Left cardiac atrium (tissue), 4 donors: ENCODE measurements at places on chromosomes 16 and 17. TPM values are rescaled to one million over a fixed set of nuclear protein-coding genes. Genes with fewer than 3 reads are reported as not detected.
A peak's percentile ranks its signal among the peaks of the same experiment; 100 is the strongest.

GRCh38 chr17:70613681-70614080 lies 444.3 kb downstream of the KCNJ2 start:
- DNase-seq = no peak

DNA sequence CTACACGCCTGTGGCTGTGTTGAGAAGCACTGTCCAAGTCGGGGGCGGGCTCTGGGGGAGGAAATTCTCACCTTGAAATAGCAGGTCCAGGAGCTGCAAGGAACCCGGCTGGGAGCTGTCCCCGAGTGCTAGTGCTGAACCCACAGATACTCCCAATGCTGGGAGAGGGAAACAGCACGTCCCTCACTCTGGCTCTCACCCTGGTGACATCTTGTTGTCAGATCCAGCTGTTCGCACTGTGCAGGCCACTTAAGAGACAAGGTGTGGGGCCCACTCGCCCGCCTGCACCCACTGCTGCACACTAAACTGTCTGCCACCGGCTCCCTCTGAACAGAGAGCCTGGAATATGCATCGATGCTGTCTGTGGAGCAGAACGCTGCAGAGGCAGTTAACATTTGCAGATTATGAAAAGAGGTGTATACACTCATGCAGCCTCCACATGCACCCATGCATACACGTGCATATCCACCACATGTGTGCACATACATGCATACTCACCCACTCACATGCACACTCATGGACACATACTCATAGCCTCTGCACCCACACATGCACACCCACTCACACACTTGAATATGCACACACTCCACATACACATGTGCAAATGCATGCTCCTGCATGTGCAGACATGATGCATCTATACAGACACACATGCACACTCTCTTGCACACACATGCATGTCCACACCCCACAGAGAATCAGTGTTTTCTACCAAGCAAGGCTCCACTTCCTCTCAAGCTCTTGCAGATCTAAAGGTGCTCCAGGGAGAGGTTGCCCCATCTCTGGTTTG lies 42.0 kb downstream of the MGAT5B start:
- peak; percentile 36 for DNase-seq

- DNase-seq = no peak
Observed at GRCh38 chr17:20774472-20775135, 195.1 kb downstream of the CDRT15L2 start.

DNA sequence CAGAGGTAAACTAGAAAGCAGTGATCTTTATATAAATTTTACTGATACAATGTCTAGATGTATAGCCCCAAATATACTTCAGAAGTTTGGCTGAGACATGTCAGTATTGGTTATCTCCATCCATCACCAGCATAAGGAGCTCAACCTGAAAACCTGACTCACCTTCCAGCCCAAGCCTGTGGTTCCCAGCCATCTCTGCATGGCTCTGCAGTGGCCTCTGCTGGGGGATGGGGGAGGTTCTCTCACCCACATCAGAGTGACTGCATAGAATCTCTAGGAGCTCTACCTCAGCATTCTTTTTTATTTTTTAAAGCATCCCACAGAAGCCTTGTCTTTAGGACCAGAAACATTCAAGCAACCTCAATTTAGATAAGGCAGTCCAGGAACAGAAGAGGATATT lies 27.3 kb downstream of the USP7 start:
- no peak for DNase-seq

DNA sequence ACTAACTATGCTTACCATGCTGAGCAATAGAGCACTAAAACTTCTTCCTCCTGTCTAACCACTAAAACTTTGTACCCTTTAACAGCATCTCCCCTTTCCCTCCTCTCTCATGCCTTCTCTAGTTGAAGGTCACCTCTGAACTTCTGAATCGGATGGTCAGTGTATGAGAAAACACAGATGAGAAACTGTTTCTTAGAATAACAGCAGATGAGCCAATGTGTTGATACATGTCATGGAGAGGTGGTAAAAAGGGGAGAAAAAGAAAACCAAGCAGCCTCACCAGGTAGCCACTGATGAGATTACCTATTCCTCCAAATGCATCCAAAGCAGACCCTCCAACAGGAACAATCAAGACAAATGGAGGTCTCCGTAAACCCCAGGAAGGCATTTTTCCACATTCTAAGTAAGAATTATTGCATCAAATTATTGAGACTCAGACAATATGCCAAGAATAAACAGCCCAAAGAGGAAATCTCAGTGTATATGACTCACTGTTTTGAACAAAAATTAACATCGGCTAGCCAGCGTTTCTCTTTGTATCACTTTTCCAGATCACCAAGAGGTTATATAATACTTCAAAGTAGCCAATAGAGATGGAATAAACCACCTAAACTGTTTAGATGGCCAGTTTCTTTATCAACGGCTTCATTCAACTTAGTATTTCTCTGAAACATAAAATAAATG lies 793.3 kb upstream of the SOX9 start:
- DNase-seq = no peak

DNA sequence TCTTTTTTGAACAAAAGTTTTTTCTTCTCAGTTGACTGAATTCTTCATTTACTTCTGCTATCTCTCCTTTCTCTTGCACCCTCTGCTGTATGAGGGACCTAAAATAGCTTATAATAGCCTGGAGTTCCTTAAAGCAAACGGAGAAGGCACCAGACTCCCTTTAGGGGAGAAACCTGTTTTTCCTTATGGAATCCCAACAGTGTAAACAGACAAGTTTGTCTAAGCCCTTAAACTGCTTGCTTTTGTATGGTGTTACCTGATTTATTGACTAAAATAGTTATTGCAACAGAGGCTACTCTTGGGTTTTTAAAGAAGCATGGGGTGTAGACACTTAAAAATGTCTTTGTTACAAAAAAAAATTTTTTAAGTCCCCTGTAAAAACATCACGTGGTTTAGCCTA lies 12.9 kb upstream of the TRIM25 start:
- DNase-seq = no peak

- DNase-seq = no peak
Observed at GRCh38 chr16:65415460-65415859, 293.6 kb upstream of the CDH11 start.

DNA sequence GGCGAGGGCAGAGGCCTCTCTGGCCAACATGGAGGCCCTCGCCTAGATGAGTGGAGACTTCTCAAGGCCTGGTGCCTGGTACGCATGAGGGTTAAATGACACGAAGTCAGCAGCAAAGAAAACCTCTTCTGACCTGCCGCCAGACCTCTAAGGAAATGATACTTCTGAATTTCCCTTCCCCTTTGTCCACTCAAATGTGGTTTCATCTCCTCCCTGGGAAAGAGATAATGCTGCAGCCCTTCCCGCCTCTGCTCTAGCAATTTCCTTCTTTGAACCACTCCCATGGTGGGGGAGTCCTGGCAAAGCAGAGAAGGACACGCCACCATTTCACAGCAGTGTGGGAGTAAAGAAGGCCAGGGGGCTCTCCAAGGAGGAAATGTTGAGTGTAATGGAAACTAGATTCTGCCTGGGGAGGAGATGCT lies 65.7 kb upstream of the BCAR1 start:
- peak; percentile 63 for DNase-seq

- peak; percentile 86 for DNase-seq
Observed at GRCh38 chr17:38559051-38559879, 46.5 kb downstream of the SRCIN1 start.

Gene IGFALS
- not detected for total RNA-seq

- DNase-seq = no peak
Observed at GRCh38 chr16:11004973-11005610, 60.7 kb downstream of the CLEC16A start.

- DNase-seq = peak; percentile 95
Observed at GRCh38 chr16:88706229-88706964, at the start of the genes CTU2 and RNF166. Gene CTU2 (plus strand): TSS chr16:88706503. CDS start chr16:88706531, 28 bp downstream. Gene RNF166 (minus strand): TSS chr16:88706408. CDS start chr16:88706325, 83 bp downstream.

DNA sequence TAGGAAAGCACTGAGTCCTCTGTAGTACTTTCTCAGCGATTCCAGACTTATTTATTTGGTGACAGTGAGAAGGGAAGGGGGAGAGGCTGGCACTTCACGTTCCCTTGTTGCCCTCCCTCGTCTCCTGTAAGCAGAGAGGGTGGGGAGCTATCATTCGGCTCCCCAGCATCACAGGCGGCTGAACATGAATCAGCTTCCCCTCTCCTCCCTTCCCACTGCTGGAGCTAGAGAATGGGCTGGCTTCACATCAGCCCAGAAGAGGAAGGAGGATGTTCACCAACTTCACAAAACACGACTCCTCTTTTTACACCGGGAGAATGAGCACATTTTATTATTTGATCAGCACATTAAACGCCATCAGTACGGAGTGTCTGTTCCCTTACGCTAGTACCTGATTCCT lies 6.7 kb upstream of the CMIP start:
- no peak for DNase-seq

Gene SLC16A13
- total RNA-seq = 1.8 TPM

GRCh38 chr16:54510685-54511221 lies 224.2 kb upstream of the IRX3 start:
- no peak for DNase-seq

- peak; percentile 91 for DNase-seq
Observed at GRCh38 chr17:74961657-74962350, 10.8 kb downstream of the HID1 start.
